H1 (cell line): ENCODE measurements at places on chromosomes 13 and 19.

DNA sequence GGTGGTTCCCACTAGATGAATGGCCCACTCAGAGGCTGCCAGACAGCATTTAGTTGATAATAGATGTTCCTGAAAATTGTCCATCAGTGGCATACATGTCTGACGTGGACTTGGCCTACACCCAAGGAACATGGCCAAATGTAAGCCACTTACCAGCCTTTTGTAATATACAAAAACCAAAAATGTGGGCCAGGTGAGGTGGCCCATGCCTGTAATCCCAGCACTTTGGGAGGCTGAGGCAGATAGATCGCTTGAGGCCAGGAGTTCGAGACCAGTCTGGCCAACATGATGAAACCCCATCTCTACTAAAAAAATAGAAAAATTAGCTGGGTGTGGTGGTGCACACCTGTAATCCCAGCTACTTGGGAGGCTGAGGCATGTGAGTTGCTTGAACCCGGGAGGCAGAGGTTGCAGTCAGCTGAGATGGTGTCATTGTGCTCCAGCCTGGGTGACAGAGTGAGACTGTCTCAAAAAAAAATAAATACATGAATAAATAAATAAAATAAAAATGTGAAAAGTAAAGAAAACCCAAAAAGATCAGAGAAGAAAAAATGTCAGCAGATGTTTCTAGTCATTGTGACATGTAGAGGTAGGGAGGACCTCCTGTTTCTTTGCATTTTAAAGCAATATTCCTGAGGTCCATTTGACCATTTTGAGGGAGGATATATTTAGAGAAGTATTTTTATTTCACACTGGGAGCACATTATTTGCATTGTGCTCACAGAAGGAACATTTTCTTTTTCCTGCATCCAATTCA is 7.1 kb upstream of the WTIP start:
- no peak overlapping the region for H3K4me3 ChIP-seq
- H3K27ac ChIP-seq, result no peak overlapping the region
- H3K27me3 ChIP-seq, result 0 out of 2 replicates have a peak, but pooled peaks cover 2% of the 10 kb centered on the region
- no peaks in the 10 kb centered on the region for H3K4me1 ChIP-seq
- peaks cover 28% of the 10 kb centered on the region for H3K36me3 ChIP-seq
- DNase-seq, result no peak

GRCh38 chr13:53285896-53286430 is 257.4 kb downstream of the OLFM4 start:
- H3K27ac ChIP-seq, result no peak overlapping the region
- peaks cover 12% of the 10 kb centered on the region for H3K27me3 ChIP-seq
- H3K36me3 ChIP-seq, result no peaks in the 10 kb centered on the region
- H3K4me3 ChIP-seq, result no peak overlapping the region
- H3K4me1 ChIP-seq, result no peaks in the 10 kb centered on the region
- DNase-seq, result no peak

DNA sequence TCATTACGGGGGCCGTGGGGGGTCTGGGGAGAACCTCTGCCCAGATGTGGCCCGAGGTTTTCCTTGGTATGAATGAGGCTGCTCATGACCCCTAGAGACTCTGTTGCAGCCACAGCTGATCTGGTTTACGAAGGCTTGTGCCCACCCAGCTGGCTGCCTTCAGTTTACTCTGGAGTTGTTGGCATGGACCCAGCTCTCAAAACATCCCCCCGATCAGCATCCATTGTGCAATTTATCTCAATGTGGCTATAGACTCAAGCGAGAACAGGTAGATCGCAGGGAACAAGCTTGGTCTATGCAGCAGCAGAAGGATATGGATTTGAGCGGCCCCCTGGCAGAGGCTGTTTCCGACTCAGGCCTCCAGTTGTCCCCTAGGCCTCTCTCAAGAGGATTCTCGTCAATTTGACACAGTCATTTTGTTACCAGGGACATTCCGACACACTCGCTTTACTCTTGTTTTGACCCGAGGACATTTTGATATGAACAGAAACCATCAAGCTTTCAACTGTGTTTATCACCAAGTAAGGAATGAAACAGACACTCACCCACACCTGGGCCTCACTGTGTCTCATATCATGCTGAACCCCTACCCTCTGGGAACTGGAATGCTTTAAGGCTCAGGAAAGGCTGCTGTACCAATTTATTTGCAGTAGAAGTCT is 161.5 kb downstream of the KATNAL1 start:
- no peaks in the 10 kb centered on the region for H3K27me3 ChIP-seq
- H3K4me1 ChIP-seq, result no peaks in the 10 kb centered on the region
- no peak overlapping the region for H3K27ac ChIP-seq
- H3K36me3 ChIP-seq, result no peaks in the 10 kb centered on the region
- H3K4me3 ChIP-seq, result no peak overlapping the region
- DNase-seq, result no peak

DNA sequence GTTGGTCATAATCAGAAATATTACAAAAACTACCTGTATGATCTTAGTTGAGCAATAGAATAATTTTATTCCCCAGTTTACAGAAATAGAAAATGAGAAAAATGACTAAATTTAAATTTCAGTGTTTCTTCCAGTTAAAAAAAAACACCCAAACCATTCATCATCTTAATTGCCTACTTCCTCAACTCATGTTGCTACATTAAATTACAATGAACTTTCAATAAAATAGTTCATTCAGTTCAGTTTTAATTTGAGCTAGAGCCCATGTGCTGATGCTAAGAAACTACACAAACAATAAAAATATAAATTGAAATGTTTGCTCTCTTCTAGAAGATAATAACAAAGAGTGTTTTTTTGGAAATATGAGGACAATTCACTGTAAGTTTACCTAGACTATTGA is 820.4 kb downstream of the SLITRK6 start:
- H3K27ac ChIP-seq, result no peak overlapping the region
- no peak overlapping the region for H3K4me3 ChIP-seq
- H3K27me3 ChIP-seq, result no peaks in the 10 kb centered on the region
- no peaks in the 10 kb centered on the region for H3K36me3 ChIP-seq

- H3K4me1 ChIP-seq, result no peaks in the 10 kb centered on the region
- H3K4me3 ChIP-seq, result no peak overlapping the region
- no peaks in the 10 kb centered on the region for H3K27me3 ChIP-seq
- no peak overlapping the region for H3K27ac ChIP-seq
- DNase-seq, result no peak
These were observed 11.5 kb downstream of the MPHOSPH8 start for GRCh38 chr13:19645000-19645399.
